Liver (tissue), 10 donors: ENCODE measurements at places on chromosomes 6 and 20. TPM values are rescaled to one million over a fixed set of nuclear protein-coding genes. Genes with fewer than 3 reads are reported as not detected.

The OVOL2 gene
- not detected for polyA plus RNA-seq

The OOEP gene
- polyA plus RNA-seq: 0.06 TPM

The KCNS1 gene
- 0.02 TPM for polyA plus RNA-seq

The ZC3H12D gene
- polyA plus RNA-seq: 0.27 TPM

The ARFRP1 gene
- polyA plus RNA-seq: 26.9 TPM

The ARMH2 gene
- not detected for polyA plus RNA-seq

The LTB gene
- polyA plus RNA-seq: 1.7 TPM

GRCh38 chr6:40389254-40389653 is 197.9 kb downstream of the LRFN2 start:
- no peaks in the 10 kb centered on the region for H3K27me3 ChIP-seq
- no peaks in the 10 kb centered on the region for H3K36me3 ChIP-seq
- no peak for DNase-seq
- no peak overlapping the region for H3K4me3 ChIP-seq
- H3K27ac ChIP-seq: no peak overlapping the region

- H3K36me3 ChIP-seq: no peaks in the 10 kb centered on the region
- no peak for DNase-seq
- no peaks in the 10 kb centered on the region for H3K27me3 ChIP-seq
- no peaks in the 10 kb centered on the region for H3K4me1 ChIP-seq
- H3K27ac ChIP-seq: no peak overlapping the region
Observed at GRCh38 chr6:69917834-69918233, 51.5 kb downstream of the COL19A1 start.

- no peak for DNase-seq
- peaks cover 35% of the 10 kb centered on the region for H3K4me1 ChIP-seq
- no peaks in the 10 kb centered on the region for H3K36me3 ChIP-seq
Observed at GRCh38 chr20:38169636-38170193, 4.6 kb upstream of the TGM2 start.

DNA sequence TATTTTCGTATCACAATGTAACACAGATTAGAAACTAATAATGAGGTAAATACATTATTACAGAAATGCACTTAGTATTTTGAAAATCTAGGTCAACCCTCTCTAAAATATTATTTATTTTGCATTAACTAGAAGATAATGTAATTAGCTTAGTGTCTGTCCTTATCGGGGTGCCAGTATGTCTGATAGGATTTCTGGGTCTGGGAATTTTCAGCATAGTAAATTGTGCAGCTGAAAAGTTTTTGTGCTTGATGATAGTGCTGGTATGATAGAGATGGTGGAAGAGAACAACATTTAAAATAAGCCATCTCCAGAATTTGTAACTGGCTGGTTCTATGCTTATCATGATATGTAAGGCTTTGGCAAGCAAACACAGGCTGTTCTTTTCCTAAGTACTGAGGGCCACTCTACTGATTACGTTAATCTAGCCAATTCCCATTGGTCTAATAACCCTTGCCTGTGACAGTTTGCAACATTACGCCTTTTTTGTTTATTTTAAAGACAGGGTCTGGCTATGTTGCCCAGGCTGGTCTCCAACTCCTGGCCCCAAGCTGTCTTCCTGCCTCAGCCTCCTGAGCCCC is 50.8 kb downstream of the PREP start:
- no peaks in the 10 kb centered on the region for H3K4me1 ChIP-seq
- no peaks in the 10 kb centered on the region for H3K27me3 ChIP-seq
- no peak for DNase-seq
- H3K4me3 ChIP-seq: no peak overlapping the region
- H3K36me3 ChIP-seq: peaks cover 13% of the 10 kb centered on the region

- no peak overlapping the region for H3K27ac ChIP-seq
- H3K36me3 ChIP-seq: no peaks in the 10 kb centered on the region
- H3K4me3 ChIP-seq: no peak overlapping the region
- peaks cover 9% of the 10 kb centered on the region for H3K4me1 ChIP-seq
- no peak for DNase-seq
- H3K27me3 ChIP-seq: no peaks in the 10 kb centered on the region
Observed at GRCh38 chr20:50681359-50682064, 9.8 kb downstream of the RIPOR3 start.

DNA sequence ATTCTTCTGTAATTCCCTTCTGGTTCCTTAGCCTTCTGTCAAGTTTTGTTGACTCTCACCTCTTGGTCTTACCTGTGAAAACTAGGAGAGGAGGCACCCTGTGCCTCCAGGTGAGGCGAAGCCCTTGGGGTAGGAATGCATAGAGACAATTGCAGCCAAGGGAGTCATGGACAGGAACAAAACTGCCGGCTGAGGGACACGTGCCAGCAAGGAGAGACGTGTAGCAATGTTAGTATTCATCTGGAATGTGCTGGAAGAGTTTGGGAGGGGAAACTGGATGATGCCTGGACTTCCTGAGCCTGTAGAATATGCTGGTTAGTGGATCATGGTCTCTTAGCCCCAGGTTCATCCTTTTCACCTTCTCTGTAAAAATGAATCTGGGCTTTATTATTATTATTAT is 3.9 kb upstream of the TIAM2 start:
- H3K27ac ChIP-seq: no peak overlapping the region
- no peaks in the 10 kb centered on the region for H3K27me3 ChIP-seq
- no peaks in the 10 kb centered on the region for H3K36me3 ChIP-seq
- H3K4me1 ChIP-seq: peaks cover 3% of the 10 kb centered on the region

DNA sequence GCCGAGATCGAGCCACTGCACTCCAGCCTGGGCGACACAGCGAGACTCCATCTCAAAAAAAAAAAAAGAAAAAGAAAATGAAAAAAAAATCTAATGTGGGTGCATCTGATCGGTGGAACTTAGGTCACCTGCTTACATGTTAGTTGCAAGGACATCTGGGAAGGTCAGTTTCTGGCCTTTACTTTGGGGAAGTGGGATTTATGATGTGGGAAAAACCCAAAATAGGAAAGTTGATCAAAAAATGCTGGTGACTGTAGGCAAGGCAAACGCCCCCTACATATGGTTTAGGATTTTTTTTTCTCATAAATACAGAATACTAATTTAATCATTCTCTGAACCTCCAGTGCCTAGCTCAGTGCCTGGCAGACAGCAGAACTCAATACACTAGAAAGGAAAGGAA is 69.2 kb upstream of the PIM1 start:
- H3K4me1 ChIP-seq: peaks cover 15% of the 10 kb centered on the region
- H3K27me3 ChIP-seq: no peaks in the 10 kb centered on the region
- H3K4me3 ChIP-seq: no peak overlapping the region
- H3K27ac ChIP-seq: no peak overlapping the region

DNA sequence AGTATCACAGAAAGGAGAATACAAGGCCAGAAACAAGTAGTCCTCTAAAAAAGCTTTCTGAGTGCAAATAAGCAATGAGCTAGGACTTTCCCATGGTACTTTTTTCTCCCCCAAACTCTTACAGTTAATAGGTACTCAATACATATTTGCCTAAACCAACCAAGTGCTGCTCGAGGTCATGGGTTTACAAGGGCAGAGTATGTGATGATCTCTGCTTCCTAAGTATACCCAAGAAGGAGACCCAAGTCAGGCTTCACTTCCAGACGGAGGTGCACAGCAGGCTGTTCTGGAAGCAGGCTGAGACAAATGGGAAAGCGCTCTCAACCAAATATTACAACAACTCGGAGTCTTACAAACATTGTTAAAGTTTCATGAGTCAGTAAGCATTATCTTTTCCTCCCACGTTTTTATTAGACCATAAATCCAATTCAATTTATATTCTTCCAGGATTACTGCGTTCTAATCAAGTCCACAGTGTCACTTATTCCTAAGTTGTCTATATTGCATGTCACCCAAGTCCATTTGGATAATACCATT is 8.1 kb downstream of the FYN start:
- no peaks in the 10 kb centered on the region for H3K36me3 ChIP-seq
- no peak overlapping the region for H3K4me3 ChIP-seq
- H3K27ac ChIP-seq: no peak overlapping the region
- no peaks in the 10 kb centered on the region for H3K4me1 ChIP-seq
- H3K27me3 ChIP-seq: peaks cover 3% of the 10 kb centered on the region
- no peak for DNase-seq

GRCh38 chr20:622161-622560 is 12.1 kb upstream of the TCF15 start:
- DNase-seq: no peak
- no peak overlapping the region for H3K27ac ChIP-seq
- no peaks in the 10 kb centered on the region for H3K27me3 ChIP-seq
- no peaks in the 10 kb centered on the region for H3K4me1 ChIP-seq

- no peak overlapping the region for H3K27ac ChIP-seq
- no peak for DNase-seq
- no peaks in the 10 kb centered on the region for H3K4me1 ChIP-seq
Observed at GRCh38 chr6:140671926-140672325, 1297.5 kb upstream of the CITED2 start.

DNA sequence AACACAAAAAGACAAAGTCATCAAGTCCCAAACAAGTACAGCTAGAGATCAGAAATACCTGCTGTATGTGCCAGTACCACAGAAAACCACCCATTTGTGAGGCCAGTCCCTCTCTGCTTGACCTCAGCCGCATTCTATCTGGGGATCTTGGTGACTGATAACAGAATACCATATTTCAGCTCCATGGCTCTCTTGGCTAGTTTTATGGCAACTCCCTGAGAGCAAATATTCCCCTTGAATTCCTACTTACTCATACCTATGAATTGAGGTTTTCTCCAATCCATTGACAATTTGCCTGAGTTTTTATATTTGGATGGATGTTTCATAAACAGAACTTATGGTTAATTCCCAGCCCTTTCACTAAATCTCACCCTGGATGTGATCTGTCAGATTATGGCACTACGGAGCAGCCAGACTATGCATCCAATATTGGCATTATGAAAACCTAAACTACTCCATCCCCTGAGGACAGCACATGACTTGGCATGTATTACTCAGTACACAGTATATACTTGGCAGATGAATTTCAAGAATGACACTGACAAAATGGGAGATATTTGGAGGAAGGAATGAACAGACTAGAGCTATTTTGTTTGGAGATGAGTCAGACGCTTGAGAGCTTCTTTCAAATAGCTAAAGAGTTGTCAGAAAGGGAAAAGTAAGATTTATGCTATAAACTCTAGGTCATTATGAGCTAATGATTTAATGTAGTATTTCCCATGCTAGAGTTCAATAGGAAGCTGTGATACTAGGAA is 95.7 kb downstream of the PRDM1 start:
- no peaks in the 10 kb centered on the region for H3K4me1 ChIP-seq
- no peak for DNase-seq
- H3K27me3 ChIP-seq: no peaks in the 10 kb centered on the region
- H3K27ac ChIP-seq: no peak overlapping the region
- H3K36me3 ChIP-seq: no peaks in the 10 kb centered on the region
- no peak overlapping the region for H3K4me3 ChIP-seq

GRCh38 chr6:47915017-47915416 is 133.2 kb downstream of the OPN5 start:
- H3K36me3 ChIP-seq: no peaks in the 10 kb centered on the region
- no peaks in the 10 kb centered on the region for H3K27me3 ChIP-seq
- DNase-seq: no peak
- H3K4me1 ChIP-seq: no peaks in the 10 kb centered on the region
- H3K4me3 ChIP-seq: no peak overlapping the region

DNA sequence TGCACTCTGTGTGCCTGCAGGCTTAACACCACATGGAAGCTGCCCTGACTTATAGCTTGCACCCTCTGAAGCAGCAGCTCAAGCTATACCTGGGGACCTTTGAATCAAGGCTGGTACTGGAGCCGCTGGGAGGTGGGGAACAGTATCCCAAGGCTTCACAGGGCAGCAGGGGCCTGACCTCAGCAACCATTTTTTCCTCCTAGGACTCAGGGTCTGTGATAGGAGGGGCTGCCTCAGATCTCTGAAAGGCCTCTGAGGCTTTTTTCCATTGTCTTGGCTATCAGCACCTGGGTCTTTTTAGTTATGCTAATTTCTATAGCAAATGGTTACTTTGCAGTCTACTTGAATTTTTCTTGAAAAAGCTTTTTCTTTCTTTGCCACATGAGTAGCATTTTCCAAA is 80.2 kb upstream of the OPRM1 start:
- no peaks in the 10 kb centered on the region for H3K36me3 ChIP-seq
- H3K4me3 ChIP-seq: no peak overlapping the region
- H3K27ac ChIP-seq: no peak overlapping the region
- H3K27me3 ChIP-seq: no peaks in the 10 kb centered on the region
- no peak for DNase-seq

DNA sequence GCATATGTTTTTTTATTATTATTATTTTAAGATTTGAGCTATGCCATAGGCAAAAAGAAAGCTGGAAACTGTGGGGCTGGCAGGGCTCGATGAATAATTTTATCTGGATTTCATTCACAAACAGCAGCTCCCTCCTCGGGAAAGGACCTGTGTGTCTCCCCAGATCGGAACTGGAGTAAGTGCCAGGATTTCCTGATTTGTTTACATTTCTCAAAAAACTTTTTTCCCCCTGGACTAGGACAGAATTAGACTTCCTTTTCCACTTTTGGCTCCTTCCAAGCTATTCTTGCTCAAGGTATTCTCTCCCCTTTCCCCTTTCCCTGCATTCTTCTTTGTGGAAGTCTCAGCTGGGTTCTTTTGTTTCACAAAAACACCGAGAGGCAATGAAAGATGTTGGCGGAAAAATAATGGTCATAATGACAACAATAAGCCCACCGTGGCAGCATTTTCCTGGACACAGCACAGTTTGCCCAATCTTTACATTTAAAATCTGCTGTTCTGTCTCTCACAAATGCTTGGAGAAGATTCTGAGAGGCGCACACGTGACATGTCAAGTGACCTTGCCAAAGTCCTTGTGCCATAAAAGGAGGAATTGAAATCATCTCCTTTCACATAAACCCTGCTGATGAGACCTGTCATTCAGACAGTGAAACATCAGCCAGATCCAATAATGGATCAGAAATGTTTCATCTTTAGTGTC is 85.8 kb upstream of the PREP start:
- no peak overlapping the region for H3K27ac ChIP-seq
- H3K27me3 ChIP-seq: no peaks in the 10 kb centered on the region
- no peak for DNase-seq
- no peaks in the 10 kb centered on the region for H3K36me3 ChIP-seq
- H3K4me1 ChIP-seq: no peaks in the 10 kb centered on the region
- H3K4me3 ChIP-seq: no peak overlapping the region

- DNase-seq: no peak
- no peak overlapping the region for H3K27ac ChIP-seq
- H3K27me3 ChIP-seq: no peaks in the 10 kb centered on the region
- H3K4me3 ChIP-seq: no peak overlapping the region
Observed at GRCh38 chr6:108619431-108620197, 58.9 kb downstream of the FOXO3 start.

GRCh38 chr6:119110601-119111548 is 32.4 kb upstream of the FAM184A start:
- H3K4me3 ChIP-seq: no peak overlapping the region
- H3K36me3 ChIP-seq: no peaks in the 10 kb centered on the region
- no peaks in the 10 kb centered on the region for H3K27me3 ChIP-seq

- H3K27ac ChIP-seq: no peak overlapping the region
- peaks cover 19% of the 10 kb centered on the region for H3K4me1 ChIP-seq
- no peaks in the 10 kb centered on the region for H3K27me3 ChIP-seq
- DNase-seq: no peak
- H3K36me3 ChIP-seq: no peaks in the 10 kb centered on the region
Observed at GRCh38 chr20:50683570-50683969, 7.8 kb downstream of the RIPOR3 start.

DNA sequence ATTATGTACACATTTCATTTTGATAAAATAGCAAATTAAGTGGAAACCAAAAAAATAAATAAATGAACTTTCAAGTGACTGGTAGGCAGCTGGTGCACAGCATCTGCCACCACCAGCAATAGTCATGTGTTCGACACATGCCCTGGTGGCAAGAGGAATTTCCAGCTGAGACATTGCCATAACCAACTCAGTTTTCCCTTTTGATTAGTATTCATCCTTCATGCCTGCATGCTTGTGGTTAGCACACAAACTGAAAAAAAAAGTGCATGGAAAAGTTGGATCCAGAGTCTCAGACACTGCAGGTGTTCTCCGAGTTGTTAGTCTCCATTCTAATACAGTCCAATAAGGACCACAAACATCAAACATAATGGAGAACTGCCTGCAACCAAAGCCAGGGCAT is 156.0 kb upstream of the SOX4 start:
- no peaks in the 10 kb centered on the region for H3K4me1 ChIP-seq
- DNase-seq: no peak
- no peaks in the 10 kb centered on the region for H3K36me3 ChIP-seq
- no peak overlapping the region for H3K27ac ChIP-seq
- no peaks in the 10 kb centered on the region for H3K27me3 ChIP-seq
